ENCODE measurements at places on chromosomes 7 and 10.

GRCh38 chr7:157177983-157178381 is 39.3 kb downstream of the UBE3C start:
- DNase-seq, result no peak

DNA sequence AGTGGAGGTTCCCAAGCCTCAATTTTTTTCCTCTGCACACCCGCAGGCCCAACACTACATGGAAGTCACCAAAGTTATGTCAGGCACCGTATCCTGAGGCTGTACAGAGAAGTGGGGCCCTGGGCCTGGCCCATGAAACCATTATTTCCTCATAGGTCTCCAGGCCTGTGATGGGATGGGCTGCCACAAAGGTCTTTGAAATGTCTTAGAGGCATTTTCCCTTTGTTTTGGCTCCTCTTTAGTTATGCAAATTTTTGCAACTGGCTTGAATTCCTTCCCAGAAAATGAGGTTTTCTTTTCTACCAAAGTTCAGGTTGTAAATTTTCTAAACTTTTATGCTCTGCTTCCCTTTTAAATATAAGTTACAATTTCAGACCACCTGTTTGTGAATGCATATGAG is 365.2 kb downstream of the HGF start:
- no peak for DNase-seq

DNA sequence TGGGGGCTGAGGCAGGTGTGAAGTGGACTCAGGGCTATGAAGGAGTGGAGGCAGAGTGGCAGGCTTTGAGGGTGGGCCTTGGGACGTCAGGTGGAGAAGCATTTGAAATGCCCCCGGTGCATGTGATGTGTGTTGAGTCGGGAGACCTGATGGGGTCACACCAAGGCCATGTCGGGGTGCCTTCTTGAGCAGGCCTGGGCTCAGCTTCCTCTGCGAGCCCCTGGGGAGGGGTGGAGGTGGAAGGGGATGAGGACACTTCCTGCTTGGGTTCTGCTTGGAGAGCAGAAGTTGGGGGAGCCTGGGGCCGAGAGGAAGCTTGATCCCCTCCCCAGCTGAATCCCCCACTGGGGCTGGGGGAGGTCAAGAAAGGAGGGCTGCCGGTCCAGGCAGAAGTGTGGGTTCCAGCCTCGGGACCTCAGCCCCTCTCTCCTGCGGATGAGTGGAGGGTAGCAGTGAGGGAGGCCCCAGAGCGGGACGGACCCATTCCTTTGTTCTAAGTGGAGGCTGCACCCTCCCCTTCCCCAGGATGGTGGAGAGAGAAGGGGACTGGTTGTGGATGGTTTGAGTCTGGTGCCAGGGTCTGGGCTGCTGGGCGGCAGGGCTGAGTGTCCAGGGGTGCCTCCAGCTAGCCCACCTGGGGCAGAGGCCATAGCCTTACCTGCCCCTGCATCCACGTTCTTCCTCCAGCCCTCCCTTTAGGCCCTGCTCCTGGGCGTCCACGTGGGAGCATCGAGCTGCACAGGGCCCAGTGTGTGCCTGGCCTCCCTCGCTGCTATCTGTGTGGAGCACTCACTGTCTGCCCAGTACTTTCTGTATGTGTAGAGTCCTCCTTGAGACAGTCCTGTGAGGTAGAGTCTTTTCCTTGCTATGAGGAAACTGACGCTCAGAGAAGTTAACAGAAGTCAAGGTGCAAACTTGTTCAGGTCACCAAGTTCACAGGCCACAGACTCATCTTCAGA is 36.7 kb downstream of the PRF1 start:
- DNase-seq, result no peak

- no peak for DNase-seq
These were observed 188.6 kb downstream of the RPS24 start for GRCh38 chr10:78222096-78222790.

DNA sequence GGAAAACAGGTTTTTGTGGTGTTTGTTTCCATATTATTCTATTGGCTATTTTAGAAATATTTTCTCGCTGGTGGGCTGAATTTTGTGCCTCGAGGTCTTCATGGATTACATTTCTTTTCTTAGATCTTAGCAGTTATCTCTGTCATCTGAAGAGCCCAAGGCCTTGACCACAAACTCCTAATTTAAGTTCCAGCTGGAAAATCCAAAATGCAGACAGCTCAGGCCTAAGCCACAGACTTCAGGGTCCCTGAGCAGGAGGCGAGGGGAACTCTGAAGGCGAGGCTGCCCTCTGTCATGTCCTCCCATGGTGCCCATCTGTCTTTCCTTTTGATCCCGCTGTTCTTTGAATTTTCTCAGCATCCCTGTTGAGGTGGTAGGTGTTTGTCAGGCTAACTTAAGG is 14.3 kb downstream of the DENND10 start:
- DNase-seq, result no peak

GRCh38 chr10:22456486-22456885 is 111.2 kb downstream of the SPAG6 start:
- DNase-seq, result no peak

- DNase-seq, result no peak
These were observed 476.2 kb downstream of the GRM8 start for GRCh38 chr7:126776498-126776897.

GRCh38 chr10:93701866-93702209 is 554 bp downstream of the FRA10AC1 start:
- peak; percentile 31 for DNase-seq

- no peak for DNase-seq
These were observed 54.6 kb downstream of the TMEM26 start for GRCh38 chr10:61398366-61399129.

DNA sequence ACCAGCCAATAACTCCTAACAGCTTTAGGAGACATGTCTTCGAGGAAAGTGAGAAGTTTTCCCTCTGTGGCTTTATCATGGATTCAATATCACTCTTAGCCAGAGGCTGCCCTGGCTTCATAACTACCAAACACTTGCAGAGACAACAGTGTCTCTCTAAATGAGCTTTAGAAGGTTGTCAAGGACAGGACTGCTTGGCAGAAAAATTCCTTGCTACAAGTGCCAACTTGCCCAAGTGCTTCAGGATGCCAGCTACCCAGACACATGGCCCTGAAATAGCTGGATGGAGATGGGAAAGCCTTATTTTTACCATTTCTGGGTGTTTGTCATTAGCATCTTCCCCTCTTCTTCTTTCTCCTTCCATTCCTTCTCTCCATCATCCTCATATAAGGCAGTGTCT is 137.1 kb upstream of the MDFIC start:
- DNase-seq, result no peak

DNA sequence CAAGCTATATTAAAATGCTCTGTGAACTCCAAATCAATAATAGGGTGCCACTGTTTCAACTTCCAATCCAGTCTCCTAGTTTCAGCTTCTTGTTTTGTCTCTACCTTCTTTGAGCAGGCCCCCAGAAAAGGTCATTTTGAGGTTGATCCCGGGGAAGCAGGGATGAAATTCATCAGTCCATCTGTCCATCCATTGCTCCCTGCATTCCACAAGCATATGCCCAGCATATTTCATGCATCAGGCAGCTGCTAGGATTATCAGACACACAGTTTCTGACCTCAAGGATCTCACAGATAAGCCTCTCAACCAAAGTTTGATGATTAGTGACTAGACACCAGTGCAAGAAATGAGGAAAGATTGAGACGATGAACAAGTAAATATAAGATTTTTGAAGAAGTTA is 186.6 kb upstream of the PDE1C start:
- no peak for DNase-seq

- DNase-seq, result no peak
These were observed 103.8 kb downstream of the ATE1 start for GRCh38 chr10:121823993-121824463.

- no peak for DNase-seq
These were observed 8.0 kb upstream of the ALDH18A1 start for GRCh38 chr10:95664543-95664942.

DNA sequence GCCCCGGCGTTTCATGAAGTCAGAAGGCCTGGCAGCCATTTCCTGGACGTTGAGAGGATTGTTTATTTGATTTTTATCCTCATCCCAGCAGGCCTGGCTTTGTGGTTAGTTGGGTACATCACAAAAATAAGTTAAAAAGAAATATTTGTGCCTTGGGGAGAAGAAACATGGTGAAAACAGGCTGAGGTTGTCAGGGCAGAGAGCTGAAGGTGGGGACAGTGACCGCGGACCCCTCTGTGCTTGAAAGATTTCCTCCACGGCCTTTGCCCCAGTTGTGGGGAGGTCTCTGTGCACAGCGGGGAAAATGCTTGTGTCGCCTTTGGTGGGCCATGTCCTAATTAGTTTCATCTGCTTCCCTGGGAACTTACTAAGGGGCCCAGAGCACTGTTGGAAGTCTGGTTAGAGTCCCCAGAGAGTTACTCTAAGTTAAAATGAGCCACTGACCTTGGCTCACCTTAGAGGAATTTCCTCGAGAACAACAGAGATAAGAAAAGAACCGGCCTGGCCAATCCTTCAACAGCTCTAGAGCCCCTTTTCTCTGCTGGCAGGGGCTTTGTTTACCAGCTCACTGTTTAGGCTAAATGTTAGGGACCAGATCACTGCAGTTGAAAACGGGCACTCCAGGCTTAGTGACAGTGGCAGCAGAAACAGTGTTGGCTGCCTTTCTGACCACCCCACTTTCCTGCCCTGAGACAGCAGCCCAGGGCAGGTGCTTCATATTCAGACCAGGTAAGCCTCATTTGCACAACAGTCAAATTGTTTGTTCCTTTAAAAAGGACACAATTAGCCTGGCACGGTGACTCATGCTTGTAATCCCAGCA is 37.9 kb downstream of the CRCP start:
- DNase-seq, result no peak

- no peak for DNase-seq
These were observed 33.5 kb upstream of the TARP start for GRCh38 chr7:38306914-38307313.

GRCh38 chr7:106283831-106284713 is 711 bp downstream of the NAMPT start:
- peak; percentile 55 for DNase-seq
